ENCODE measurements at places on chromosomes 3 and 15.

GRCh38 chr3:24510030-24510648 lies 15.5 kb upstream of the THRB start:
- no peak for DNase-seq

DNA sequence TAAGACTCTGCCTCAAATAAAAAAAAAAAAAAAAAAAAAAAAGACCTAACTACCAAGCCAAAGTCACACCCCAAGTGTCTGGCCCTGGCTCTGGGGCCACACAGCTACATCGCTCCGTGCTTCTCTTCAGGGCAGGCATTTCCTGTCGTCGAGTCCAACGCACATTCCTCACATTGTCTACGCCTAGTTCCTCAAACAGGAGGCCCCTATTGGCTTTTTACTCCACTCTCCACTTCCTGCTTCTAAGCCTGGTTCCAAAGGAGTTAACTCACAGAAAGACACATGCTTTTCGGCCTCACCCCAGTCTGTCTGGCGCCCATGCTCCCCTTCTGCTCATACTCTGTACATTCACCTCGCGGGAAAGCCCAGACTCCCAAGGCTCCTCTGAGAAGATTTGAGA lies 28.8 kb downstream of the KNG1 start:
- DNase-seq: no peak

GRCh38 chr15:101027920-101028319 lies 108.8 kb downstream of the LRRK1 start:
- DNase-seq: no peak

DNA sequence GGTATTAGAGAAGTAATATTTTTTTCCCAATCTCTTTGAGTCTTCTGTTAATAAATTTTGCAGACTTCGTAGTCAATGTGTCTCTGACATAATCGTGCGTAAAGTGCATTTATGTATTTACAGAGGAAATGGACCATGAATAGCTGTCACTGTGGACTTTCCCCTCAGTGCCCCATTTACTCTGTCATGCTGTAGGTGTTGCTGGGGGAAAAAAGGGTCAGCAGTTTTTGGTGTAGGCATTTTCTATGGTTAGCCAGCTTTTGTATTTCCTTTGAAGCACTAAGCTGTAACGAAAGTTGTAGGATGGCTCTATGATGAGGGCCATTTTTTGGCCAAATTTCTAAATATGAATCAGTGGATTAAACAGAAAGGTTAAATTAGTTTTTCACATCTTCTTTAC lies 598.4 kb downstream of the FGF12 start:
- DNase-seq: no peak

DNA sequence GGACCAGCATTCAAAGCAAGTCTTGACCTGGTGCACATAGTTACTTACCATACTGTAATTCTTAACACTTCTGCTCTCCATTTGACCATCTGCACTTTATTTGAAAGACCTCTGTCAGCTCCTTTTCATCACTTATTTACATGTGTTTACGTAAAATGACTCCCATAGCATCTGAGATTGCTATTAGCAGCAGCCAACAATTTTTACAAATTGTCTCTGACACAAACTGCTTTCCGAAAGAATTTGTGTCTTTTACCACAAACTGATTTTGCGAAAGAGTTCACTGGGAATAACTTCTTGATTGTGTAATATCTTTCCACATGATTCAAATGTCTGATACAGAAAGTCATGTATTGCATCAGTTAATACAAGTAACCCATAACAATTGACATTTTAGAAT lies 144.1 kb upstream of the PEX5L start:
- DNase-seq: no peak

DNA sequence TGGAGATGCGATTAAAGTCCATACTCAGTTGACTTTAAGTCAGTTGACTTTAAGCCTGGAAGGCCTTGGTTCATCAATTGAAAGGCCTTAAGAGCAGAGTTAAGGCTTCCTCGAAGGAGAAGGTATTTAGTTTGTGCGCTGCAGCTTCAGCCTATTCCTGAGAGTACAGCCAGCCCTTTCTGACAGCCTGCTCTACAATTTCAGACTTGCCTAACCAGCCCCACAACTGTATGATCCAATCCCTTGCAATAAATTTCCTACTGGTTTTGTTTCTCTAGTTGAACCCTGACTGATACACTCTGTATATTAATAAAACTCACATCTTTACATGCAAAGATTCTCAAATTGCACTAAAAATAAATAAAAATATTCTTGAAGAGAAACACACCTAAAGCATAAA lies 66.1 kb upstream of the RORA start:
- DNase-seq: no peak

DNA sequence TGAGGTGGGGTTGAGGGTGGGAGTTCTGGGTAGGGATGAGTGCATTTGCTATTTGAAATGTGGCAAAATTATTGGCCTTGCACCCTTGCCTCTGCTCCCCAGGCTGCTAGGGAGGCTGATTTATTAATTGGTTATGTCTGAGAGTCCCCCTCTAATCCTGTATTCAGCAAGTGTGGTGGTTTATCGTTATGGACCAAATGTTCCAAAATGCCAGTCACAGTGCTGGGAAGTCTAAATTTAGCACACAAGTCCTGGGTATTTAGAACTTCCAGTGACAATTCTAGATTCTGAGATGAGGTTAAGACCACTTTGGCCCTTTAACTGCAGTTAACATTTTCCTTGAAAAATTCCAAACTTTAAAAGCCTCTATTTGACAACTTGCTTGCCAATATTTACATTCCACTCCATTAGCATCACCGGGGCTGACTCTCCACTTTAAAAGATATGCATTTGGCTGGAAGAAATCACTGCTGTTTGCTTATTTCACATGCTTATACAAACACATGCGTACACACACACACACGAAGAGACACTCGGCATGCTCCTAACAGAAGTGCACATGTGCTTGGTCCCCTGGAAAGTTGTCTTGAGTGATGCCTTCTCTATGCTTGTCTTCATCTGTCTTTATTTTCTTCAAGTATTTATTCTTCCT lies 247.7 kb downstream of the IL20RB start:
- no peak for DNase-seq

GRCh38 chr3:140754936-140755335 lies 77.1 kb downstream of the TRIM42 start:
- no peak for DNase-seq

- DNase-seq: no peak
Measured at GRCh38 chr3:45443459-45443858, 55.1 kb downstream of the LARS2 start.

DNA sequence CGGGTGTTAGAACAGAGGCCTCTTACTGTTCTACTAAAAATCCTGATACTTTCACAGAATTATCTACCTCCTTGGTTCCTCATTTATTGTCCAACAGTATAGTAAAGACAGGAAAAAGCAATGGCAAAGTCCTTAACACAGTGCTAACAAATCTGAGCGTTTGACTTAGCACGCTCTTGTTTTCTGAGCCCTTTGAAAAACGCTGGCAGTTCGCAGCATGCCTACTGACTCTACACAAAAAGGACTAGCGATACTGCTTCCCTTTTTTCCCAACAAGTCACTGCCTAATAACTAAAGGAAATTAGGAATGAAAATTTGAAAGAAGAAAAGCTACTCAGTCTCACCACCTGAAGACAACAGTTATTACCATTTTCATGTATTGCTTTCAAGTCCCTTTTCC lies 34.8 kb upstream of the CEMIP start:
- no peak for DNase-seq

DNA sequence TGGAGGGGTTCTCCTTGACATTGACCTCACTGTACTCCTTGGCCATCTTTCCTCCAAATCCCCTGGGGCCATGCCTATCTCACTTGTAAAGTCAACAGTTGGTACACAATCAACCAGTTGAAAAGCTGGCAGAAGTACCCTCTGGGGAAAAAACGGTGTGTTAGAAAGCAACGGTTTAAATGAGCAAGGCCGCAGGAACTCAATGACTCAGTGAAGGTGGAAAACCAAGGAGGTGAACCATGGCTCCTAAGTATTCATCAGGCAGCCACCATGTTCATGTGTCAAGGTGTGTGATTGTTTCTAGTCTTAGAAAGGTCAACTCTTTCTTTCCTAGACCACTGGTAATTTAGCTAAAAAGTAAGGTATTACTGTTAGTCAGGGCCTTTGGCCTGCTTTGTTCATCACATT lies 130.9 kb upstream of the SATB1 start:
- DNase-seq: no peak

DNA sequence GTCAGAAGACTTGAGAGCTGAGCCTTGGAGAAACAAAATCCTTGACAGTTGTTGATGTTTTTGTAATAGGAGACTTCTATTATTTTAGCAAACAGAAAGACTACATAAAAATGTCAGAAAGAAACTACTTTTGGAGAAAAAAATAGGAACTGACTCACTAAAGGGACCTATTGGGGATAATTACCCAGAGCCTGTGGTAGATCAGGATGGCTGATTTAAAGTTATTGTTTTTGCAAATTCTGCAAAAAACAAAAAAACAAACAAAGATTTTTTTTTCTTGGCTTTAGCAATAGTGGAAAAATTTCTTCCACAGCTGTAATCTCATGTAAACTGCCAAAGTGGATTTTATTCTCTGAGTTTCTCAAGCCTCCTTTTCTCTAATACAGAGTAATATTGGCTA lies 101.5 kb upstream of the SATB1 start:
- DNase-seq: no peak

DNA sequence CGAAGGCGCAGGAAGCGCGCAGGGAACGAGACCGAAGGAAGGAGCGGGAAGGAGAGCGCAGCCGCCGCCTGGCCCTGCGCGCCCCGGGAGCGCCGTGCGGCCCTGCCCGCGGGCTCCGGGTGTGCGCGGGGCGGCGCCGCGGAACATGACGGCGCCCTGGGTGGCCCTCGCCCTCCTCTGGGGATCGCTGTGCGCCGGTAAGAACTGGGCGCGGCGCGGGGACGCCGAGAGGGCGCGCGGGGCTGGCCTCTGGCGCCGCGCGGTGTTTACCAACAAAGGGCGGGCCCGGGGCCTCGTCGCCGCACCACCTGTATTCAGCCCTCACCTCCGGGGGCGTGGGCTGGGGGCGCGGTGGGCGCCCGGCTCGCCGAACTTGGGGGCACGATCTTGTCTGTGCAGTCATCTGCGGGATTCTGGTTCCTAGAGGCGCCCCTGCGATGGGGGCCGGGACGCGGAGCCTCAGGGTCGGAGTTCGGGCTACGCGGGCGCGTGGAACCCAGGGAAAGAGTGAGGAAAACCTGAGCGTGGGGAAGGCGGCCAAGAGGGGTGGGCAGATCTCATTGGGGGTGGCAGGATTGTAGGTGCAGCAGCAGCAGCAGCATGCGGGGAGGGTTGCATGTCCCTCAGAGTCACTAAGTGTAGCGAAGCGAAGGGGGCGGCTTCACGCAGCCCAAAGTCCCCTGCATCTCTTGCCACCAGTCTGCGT lies 641 bp downstream of the ACVR2B start:
- no peak for DNase-seq

GRCh38 chr3:52036829-52037228 lies 19.5 kb downstream of the DUSP7 start:
- DNase-seq: no peak

GRCh38 chr3:7504886-7505775 lies 644.2 kb downstream of the GRM7 start:
- no peak for DNase-seq

DNA sequence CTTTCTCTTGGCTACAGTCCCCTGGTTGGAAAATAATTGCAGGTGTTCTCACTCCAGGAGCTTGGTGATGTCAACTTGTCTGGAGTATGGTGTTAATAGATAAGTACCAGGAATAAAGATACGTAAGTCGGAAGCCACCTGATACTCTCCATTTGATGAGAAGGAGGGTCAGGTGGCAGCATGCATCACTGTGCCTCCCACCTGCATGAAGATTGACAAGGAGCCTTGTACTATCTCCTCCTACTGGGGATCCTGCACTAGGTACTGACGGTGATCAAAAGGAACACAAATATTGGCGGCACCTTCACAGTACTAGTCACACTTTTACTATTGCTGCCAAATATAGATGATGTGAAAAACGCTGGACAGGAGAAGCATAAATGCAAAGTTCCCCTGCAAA lies 32.6 kb upstream of the GABRB3 start:
- no peak for DNase-seq

All from activated CD4-positive, alpha-beta T cell treated with anti-CD3 and anti-CD28 coated beads for 24 hours (primary cell).